ENCODE measurements at places on chromosomes 6 and 20.

- no peak for DNase-seq
These were observed 114.2 kb downstream of the AHI1 start for GRCh38 chr6:135383301-135383700.

- no peak for DNase-seq
These were observed 85.5 kb downstream of the BMP7 start for GRCh38 chr20:57180954-57181353.

DNA sequence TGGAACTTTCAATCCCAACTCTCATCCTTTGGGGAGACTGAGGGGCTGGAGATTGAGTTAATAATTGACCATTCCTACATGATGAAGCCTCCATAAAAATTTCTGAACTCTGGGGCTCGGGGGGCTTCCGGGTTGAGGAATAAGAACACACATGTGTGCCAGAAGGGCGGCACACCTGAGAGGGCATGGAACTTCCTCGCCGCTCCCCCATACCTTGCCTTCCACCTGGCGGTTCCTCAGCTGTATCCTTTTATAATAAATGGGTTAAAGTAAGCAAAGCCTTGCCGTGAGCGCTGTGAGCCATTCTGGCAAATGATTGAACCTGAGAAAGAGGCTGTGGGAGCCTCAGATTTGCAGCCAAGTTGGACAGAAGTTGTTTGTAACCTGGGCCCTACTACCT is 164.8 kb downstream of the LY86 start:
- no peak for DNase-seq

- no peak for DNase-seq
These were observed 11.7 kb upstream of the NT5DC1 start for GRCh38 chr6:116088946-116089345.

DNA sequence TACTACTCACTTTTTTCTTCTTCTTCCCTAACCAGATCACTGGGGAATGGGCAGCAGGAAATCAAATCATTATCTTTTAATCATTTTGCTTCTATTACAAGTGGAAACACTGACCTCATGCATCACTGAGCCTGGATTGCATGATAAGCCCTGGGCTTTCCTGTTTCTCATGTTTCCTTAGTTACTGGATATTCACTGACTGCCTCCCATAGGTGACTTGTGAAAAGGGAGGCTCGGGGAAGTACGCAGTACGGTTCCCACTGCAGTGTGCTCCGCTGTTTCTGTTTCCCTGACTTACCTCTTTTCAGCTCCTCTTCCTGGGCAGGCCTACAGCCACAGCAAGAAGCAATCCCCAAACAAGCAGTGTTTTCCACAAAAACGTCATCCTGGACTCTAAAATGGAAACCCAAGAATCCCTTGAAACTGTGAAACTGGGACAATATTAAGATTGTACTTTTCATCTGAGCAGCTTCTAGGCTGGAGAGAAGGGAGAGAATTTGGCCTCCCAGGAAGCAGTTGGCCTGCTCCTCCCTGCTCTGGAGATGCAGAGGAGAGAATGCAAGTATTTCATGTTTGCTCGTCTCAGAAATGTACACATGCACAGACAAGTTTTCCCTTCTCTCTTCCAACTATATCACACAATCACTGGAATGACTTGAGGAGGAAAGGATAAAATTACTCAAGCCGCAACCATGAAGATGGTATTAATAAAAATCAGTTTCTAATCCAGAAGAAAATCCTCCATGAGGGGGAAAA is 13.1 kb downstream of the BTNL2 start:
- no peak for DNase-seq

DNA sequence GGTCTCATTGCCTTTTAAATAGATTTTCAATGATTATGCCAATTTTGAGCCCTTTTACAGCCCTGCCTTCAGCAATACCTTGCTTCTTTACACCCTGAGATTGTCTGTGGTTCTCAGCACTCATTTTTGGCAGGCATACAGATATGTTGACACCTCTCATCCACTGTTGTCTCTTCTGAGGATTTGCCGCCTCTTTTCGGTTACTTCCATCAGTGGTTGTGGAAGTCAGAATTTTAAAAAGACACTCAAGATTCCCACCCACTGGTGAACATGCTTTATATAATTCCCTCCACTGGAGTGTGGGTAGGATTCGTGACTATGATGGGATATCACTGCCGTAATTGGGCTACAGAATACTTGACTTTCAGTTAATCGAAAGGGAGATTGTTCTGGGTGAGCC is 37.4 kb upstream of the KIF13A start:
- no peak for DNase-seq

DNA sequence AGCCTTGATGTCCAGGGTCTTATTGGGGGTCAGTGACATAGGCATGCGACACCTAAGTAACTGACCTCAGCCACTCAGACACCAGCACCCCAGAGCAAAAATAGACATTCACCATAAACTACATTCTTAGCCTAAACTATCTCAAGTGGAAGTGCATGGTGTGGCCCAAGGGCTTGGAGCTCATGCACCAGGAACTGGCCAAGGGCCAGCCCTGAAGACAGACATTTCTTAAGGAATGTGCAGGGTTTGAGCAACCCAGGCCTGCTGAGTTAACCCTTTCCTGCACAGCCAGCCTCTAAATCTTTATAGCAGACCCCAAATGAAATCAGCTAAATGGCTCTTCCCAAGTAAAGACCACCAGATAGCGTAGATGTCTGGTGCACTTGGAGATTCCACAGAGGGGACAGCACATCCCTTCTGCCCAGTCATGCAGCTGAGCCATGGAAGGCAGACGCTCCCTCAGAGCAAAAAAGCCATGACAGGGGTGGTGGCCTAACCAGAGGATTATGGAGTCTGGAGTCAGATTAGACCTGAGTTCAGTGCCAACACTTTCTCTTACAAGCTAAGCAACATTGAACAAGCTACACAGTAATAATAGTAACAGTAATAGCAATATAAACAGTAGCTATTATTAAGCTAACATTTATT is 222.6 kb downstream of the ZMYND8 start:
- DNase-seq, result peak; percentile 89

- peak; percentile 98 for DNase-seq
These were observed 48.8 kb upstream of the TSHZ2 start for GRCh38 chr20:52923123-52923937.

- DNase-seq, result no peak
These were observed 98.4 kb downstream of the CDKAL1 start for GRCh38 chr6:20632696-20633095.

DNA sequence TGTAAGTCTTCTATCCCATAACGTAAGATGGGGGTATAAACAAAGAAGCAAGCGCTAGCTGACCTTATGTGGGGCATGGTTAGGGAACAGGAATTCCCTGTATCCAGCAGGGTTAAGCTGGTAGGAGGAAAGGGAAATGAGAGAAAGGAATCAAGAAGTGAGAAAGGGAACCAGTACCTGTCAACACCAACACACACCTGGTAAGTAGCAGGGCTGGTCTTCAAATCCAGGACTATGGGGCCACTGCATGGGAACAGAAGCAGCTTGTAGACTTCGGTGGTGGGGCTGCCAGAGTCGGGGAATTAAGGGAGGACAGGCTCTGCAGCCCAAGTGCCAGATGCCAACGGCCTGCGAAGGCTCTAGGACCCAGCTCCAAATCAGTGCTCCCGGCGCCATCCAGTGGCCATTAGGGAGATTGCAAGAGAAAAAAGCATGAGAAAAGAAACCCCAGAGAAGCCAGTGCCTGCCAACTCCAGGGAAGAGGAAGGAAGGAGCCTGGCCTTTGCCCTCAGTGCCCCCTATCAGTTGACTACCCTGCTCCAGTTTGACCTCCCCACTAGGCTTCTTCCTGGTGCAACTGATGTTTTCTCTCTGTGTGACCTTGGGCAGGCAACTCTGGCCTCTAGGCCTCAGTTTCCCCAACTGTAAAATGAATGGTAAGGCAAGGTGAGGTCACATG is 15.8 kb upstream of the RBPJL start:
- DNase-seq, result peak; percentile 89

DNA sequence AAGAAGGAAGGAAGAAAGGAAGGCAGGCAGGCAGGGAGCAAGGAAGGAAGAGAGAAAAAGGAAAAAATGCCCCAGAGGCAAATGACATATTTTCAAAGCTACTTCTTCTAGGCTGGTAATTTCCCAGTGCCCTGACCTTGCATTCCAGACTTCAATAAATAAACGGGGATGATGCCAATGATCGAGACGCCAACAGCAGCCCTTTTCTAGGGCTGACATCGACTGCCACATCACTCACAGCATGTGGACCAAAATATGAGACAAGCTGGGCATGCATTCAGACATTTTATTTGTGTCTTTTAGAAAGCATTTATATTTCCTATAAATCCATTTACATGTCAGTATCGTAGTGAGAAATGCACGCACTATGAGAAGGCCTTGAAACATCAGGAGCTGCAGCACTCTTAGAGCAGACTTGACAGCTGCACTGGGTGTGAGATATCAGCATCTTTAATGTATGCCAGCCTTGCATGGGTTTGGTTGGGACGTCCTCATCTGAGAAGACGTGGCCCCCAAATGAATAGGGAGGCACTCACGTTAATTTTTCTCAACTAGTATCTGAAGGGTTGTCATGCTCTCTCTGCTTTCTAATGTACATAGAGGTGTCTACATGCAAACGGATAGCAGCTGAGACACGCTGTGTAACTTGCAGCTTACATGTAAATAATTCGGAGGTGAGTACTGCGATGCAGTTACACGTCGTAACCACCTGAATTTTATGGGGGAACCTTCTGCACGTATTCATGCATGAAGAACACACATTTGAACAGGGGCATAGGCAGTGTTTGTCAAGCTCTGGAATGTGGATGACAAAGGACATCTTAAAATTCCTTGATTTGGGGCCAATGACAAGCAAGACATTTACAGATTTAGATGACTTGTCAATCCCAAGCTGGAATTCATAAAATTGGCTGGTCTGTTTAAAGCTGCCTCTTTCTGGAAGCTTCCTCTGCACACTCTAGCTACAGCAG is 149.1 kb upstream of the AGPAT4 start:
- peak; percentile 18 for DNase-seq

DNA sequence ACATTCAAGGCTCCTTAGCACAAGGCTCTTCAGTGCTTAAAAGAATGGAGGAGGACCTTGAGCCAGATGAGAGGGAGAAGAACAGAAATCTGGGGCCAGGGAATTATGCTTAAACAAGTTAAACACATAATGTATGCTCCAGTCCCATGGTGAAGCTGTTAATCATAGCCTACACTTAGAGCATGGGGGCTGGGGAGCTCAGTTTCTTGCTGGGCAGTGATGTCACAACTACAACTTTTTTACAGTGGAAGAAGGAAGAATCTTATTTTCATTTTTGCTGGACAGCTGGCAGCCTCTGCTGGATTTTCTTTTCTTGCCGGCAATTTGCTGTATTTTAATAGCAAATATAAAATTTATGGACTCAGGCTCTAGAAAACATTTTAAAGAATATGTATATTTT is 432.5 kb downstream of the CD109 start:
- no peak for DNase-seq

- DNase-seq, result peak; percentile 91
These were observed 23.2 kb downstream of the AFDN start for GRCh38 chr6:167849846-167850459.

DNA sequence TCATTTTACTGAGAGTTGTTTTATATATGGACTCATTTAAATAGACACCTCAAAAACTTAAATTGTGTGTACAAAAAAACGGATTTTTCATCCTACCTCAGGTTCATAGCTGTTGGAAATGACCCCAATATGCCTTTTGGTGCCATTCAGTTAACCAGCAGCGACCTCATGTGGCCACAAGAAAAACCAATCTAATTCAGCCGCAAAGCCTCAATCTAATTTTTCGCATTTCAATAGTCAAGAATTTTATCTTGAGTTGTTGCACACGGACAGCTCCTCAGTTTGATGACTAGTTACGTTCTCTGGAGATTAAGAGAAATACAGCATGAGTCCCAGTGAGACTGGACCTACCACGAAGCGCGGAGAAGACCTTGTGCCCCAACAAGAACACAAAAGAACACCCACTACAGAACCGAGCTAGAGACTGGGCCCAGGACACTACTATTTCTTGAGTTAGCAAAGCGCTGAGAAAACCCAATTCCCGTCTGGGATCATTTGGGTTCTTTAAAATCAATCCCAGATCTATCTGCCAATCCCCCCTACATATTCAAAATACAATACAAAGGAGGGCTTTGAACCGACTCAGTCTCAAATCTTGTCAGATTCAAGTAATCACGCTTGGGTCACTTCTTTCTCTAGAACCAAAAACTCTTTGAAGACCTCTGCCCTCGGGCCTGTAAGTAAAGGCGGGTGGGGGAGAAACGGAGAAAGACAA is 1.1 kb downstream of the TCP11 start:
- DNase-seq, result peak; percentile 70

DNA sequence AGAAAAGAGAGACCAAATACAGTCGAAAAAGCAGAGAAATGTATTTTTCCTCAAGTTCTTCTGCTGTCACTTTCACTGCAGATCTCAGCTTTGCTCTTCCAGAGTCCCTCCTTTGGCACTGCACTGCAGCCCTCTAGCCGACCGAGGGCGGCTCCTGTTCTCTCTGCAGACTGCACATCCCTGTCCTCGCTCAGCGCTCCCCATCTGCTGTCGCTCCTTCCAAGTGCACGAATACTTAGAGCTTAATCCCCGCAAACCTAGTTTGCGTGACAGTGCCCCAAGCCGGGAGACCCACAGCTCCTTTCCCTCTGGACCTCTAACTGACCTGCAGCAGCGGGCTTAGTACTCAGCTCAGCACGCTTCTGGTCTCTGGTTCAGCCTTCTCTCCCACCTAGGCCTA is 15.2 kb downstream of the RPP21 start:
- DNase-seq, result no peak

DNA sequence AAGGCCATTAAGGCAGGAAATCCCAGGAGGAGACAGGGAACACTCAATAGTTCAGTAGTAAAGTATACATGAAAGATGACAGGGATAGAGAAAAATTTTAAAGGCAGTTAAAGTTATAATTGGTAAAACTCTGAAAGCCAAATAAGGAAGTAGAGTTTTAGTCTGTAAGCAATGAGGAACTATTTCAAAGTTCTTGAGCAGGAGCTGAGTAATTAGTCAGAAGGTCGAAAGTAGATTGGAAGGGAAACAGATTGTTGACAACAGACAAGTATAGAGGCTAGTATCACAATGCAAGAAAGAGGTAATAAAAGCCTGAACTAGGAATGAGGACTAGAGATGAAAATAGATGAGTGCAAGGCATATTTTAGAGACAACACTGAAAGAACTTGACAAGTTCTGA is 150.3 kb downstream of the CDK19 start:
- DNase-seq, result no peak

DNA sequence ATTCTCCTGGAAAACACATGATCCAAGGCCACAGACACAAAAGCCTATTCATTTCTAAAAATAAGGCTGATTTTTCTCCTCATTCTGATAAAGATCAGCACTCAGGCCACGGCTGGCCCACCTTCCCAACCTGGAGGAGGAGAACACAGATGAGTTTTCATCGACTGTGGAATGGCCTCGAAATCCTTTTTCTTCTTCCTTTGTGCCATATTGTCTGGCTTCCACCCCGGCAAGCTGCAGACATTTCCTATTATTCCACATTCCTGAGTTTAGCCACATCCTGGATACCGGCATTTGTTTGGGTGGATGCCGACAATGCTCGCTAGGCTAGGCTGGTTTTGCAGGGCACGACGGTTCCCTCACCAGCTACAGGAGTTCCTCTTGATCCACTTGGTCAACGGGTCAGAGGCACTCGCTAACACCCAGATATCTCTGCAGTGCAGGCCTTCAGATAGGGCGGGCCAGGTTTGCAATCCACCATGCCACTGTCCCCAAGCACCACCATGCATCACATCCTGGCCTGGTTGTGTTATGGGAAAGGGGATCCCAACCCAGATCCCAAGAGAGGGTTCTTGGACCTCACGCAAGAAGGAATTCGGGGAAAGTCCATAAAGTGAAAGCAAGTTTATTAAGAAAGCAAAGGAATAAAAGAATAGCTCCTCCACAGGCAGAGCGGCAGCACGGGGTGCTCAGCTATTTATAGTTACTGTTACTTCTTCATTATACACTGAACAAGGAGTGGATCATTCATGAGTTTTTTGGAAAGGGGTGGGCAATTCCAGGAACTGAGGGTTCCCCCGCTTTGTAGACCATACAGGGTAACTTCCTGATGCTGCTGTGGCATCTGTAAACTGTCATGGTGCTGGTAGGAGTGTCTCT is 4.2 kb upstream of the CTSZ start:
- DNase-seq, result peak; percentile 59

Data from MCF 10A (cell line).